Gastroesophageal sphincter (tissue), 4 donors: ENCODE measurements at places on chromosomes 2 and 18. TPM values are rescaled to one million over a fixed set of nuclear protein-coding genes. Genes with fewer than 3 reads are reported as not detected.

EGR4 gene
- not detected for total RNA-seq

VWA3B gene
- total RNA-seq, result not detected

PASK gene
- total RNA-seq, result 6.5 TPM

EFHD1 gene
- total RNA-seq, result 9.3 TPM

NAT8 gene
- not detected for total RNA-seq

EVX2 gene
- total RNA-seq, result not detected

CD207 gene
- not detected for total RNA-seq

DNAH7 gene
- 0.40 TPM for total RNA-seq

IL36A gene
- total RNA-seq, result not detected

CENPO gene
- total RNA-seq, result 2.0 TPM

METTL4 gene
- total RNA-seq, result 4.2 TPM

SPATA3 gene
- total RNA-seq, result not detected
